ENCODE measurements at places on chromosomes 3 and 15.

DNA sequence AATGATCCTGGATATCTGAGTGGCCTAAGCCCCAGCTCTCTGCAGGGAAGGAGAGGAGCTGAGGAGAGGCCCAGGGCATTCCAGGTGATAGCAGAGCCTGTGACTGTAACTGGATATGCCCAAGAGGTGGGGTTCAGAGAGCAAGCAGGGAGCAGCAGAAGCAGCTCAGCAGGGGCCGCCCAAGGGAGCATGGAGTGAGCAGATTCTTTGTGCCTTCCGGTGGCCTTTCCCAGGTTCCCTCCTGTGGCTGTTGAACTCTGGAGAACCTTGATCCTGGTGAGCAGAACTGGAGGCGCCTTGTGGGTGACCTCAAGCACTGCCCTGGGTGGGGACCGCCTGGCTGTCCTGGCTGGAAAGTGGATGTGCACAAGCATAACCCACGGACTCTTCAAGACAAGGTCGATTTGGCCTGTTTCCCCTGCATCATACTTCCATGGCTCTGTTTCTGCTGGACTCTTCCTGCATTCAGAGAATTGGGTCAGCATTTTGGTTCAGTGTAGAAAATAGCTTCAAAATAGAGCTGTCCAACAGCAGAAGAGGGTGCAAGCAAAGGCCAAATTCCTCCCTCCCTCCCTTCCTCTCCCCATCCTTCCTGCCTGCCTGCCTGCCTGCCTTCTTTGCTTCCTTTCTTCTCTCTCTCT, 76.1 kb downstream of the ARNT2 start:
- no peak overlapping the region for H3K27ac ChIP-seq
- H3K27me3 ChIP-seq: no peaks in the 10 kb centered on the region
- H3K4me1 ChIP-seq: no peaks in the 10 kb centered on the region
- no peak overlapping the region for H3K4me3 ChIP-seq
- H3K36me3 ChIP-seq: no peaks in the 10 kb centered on the region
- no peak for DNase-seq

- H3K4me3 ChIP-seq: no peak overlapping the region
- no peak for DNase-seq
- no peak overlapping the region for H3K27ac ChIP-seq
- no peaks in the 10 kb centered on the region for H3K4me1 ChIP-seq
- H3K27me3 ChIP-seq: no peaks in the 10 kb centered on the region
These were observed 100.4 kb upstream of the PHLDB2 start for GRCh38 chr3:111758642-111759041.

DNA sequence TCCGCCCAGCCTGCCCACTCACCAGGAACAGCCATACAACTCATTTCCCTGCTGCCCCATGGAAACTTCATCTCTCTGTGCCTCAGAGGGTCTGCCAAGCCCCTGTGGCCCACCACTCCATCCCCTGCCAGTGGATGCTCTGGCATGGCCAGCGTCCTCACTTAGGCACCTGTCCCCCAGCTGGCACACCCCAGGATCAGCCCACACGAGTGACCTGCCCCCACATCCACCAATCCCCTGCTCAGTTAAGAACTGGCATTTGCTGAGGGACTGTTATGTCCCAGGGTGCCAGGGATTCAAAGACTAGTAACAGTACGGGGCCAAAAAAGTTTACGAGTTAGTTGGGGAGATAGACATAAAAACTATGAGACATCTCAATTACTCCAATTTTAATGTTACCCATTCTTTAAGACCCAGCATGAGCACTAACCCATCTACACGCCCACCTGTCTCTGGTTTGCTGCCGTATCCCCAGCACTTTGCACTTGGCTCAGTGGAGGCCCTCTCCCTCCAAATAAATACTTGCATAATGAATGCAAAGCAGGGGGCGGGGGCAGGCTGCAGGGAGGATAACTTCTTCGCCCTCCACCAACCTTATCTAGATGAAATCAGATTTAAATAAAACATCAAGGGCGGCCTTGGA, 11.6 kb upstream of the BAHD1 start:
- H3K36me3 ChIP-seq: no peaks in the 10 kb centered on the region
- no peaks in the 10 kb centered on the region for H3K4me1 ChIP-seq
- no peak for DNase-seq
- no peak overlapping the region for H3K27ac ChIP-seq
- H3K27me3 ChIP-seq: no peaks in the 10 kb centered on the region
- H3K4me3 ChIP-seq: no peak overlapping the region

DNA sequence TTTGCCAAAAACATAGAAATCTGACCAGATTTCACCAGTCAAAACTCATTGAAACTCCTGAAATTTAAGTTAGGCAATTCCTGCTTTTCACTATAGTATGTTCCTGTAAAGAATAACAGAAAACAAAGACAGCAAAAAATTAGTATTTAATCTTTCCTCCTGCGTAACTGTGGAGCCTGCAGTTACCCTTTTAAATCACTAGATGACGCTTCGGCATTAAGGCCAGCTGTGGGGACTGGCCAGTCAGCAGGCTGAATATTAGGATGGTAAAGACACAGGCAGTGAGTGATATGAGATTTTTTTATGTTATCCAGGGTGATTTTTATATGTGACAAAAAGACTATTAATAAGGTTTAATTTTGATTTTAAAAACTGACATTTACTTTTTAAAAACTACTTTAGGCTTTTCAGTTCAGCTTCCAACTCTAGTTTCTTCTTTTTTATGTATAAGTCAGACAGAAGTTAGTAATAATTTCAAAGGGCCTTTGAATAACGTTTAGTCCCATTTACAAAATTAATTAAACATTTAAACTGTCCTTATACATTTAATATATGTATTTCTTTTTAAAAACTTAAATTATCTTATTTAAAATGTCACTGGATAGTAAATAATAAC, 165.1 kb downstream of the PPM1L start:
- DNase-seq: no peak
- no peak overlapping the region for H3K27ac ChIP-seq
- no peaks in the 10 kb centered on the region for H3K36me3 ChIP-seq
- H3K27me3 ChIP-seq: no peaks in the 10 kb centered on the region
- no peaks in the 10 kb centered on the region for H3K4me1 ChIP-seq
- no peak overlapping the region for H3K4me3 ChIP-seq

GRCh38 chr3:118912188-118912587, 122.5 kb downstream of the IGSF11 start:
- DNase-seq: no peak
- no peaks in the 10 kb centered on the region for H3K4me1 ChIP-seq
- no peak overlapping the region for H3K27ac ChIP-seq
- no peaks in the 10 kb centered on the region for H3K36me3 ChIP-seq
